ENCODE measurements at places on chromosomes 2 and 18.

- DNase-seq = peak; percentile 63
These were observed 62.6 kb downstream of the NFATC1 start for GRCh38 chr18:79458131-79458838.

DNA sequence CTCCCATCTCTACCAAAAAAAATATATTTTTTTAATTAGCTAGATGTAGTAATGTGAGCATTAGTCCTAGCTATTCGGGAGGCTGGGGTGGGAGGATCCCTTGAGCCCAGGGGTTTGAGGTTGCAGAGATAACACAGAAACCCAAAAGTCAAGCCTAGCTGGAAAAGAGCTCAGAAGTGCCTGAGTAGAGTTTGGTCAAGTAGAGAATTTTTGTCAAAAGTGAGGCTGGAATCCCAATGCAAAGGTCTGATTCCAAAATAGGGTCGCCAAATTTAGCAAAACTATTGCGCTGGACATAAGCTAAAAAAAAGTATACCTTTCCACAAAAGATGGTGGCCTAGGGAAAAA lies 15.5 kb upstream of the MSH6 start:
- no peak for DNase-seq

DNA sequence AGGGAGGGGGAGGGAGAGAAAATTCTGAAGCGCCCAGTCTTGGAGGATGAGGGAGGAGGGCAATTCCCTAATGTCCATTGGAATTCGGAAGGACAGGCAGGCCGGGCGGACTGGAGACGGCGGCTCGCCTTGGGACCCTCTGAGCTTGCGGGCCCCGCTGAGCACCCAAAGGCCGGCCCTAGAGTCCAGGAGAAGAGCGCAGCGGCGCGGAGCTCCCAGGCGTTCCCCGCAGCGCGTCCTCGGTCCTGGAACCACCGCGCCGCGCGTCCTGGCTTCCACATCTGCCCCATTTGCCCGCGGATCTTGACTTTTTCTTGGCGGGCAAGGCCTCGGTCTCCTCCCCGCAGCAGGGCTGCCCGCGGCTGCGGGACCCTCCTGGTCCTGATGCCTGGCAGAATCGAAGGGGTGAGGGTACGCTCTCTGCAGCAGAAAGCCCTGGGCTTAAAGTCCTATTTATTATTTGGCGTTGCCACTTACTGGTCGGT lies 675 bp upstream of the MLPH start:
- DNase-seq = no peak

DNA sequence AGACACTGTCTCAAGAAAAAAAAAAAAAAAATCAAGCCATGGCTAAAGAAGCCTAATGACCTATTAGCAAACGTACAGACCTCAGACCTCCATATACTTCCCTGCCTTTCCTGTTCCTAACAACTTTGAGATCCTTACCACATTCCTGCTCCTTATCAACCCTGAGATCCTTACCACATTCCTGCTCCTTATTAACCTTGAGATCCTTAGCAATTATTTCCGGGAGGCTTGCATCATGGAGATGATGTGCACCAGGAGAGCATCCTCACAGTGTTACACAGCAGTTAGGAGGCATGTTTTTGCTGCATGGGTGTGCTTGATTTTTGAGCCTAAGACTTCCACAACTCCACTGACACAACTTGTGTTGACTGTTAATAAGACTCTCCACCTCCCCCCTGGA lies 54.6 kb upstream of the RASGRP3 start:
- DNase-seq = no peak

DNA sequence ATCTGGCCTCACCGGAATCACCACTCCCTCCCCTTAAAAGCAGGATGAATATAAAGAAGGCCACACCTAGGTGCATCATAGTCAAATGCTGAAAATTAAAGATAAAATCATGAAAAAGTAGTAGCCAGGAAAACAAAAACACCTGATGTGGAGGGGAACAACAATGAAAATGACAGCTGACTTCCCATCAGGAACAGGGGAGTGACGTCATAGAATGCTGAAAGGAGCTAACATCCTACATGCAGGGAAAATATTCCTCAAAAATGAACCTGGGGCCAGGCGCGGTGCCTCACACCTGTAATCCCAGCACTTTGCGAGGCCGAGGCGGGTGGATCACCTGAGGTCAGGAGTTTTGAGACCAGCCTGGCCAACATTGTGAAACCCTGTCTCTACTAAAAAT lies 108.1 kb downstream of the UGGT1 start:
- no peak for DNase-seq

GRCh38 chr18:32091325-32091723 lies 350 bp upstream of the RNF138 start:
- no peak for DNase-seq

GRCh38 chr18:70335892-70336726 lies 47.3 kb downstream of the SOCS6 start:
- no peak for DNase-seq

- peak; percentile 14 for DNase-seq
These were observed 24.0 kb downstream of the ARMC9 start for GRCh38 chr2:231222318-231223000.

DNA sequence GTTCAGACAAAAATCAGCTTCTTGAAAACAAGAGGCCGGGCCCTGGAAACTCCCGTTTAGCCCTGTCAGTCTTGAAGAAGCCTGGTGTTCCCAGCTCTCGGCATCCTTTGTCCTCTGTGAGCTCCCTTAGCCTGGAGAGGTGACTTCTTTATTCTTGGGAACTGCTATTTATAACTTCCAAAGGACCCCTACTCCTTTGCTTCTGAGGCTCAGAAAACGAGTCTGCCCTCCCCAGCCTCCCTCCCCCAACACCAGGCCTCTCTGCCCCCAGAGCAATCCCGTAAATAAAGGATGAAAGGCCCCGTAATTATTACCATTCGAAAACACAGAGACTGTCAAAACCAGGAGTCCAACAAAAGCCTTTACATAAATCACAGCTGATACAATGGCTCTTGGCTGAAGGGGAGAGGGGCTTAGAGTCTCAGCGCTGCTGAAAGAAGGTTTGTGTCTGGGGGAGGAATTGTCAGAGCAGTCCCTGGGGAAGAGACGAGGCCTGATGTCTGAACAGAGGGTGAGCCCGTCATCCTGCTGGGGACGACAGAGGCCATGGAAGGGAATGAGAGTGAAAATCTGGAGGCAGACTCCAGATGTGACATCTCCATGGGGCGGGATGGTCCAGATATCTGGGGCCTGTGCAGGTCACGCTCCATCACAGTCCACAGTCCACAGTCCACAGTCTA lies 283.0 kb downstream of the MYCN start:
- DNase-seq = no peak

DNA sequence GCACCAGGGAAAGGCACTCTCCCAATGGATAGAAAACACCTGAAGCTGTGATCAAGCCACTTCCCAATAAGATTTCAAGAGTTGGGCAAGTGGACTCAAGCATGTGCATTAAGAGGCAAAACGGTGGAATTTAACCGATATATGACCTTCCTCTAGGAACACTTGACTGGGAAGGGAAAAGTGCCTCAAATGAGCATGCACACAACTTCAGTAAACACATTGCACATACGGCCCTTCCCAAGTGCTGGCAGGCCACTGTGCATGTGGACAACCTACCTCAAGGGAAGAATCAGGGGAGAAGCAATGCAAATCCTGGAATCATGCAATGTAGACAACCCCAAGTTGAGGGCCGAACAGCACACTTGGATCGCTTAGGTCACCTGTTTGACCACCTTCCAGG lies 23.9 kb upstream of the SH3RF3 start:
- DNase-seq = no peak

All from skin of body (tissue), 3 donors.